ENCODE measurements at places on chromosomes 4 and X.

- no peak for DNase-seq
These were observed 58.6 kb upstream of the ADRA2C start for GRCh38 chr4:3707423-3708102.

DNA sequence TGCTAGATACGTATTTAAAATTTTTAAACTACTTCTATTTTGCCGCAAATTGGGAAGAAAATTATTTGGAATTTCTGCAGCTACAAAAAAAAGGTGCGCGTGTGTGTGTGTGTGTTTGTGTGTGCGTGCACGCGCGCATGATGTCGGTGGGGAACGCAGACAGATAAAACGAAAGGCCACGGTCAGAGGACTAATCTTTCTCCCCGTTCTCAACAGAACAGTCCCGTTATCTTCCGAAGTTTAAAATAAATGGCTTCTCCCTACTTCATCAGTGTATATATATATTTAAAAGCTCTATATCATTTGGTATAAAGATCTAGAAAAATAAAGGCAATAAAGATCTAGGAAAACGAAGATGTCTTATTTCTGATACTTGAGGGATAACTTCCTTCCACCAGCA, 1.5 kb downstream of the MGARP start:
- no peak for DNase-seq

GRCh38 chrX:136130931-136131833, 16.2 kb upstream of the FHL1 start:
- DNase-seq, result no peak

GRCh38 chr4:15237648-15238230, 190.1 kb upstream of the C1QTNF7 start:
- no peak for DNase-seq

- no peak for DNase-seq
These were observed 39.1 kb downstream of the NAF1 start for GRCh38 chr4:163127621-163128020.

DNA sequence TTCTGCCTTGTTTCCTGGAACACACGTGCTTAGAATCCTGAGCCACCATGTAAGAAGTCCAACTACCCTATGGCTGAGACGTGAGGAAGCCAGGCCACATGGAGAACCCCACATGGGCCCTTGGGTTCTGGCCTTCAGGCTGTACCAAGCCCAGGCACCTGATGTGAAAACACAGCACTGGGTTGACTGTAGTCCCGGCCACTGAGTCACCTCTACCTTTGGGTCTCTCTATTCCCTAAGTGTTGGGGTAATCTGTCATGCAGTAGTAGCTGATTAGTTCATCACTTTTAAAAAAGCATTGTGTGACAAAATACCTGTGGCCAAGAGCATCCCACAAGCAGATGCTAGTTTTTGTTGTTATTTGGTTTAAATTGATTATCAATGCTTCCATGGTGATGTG, 24.3 kb downstream of the CFAP97 start:
- DNase-seq, result no peak

- DNase-seq, result no peak
These were observed 77.0 kb downstream of the FBXW7 start for GRCh38 chr4:152458801-152459302.

DNA sequence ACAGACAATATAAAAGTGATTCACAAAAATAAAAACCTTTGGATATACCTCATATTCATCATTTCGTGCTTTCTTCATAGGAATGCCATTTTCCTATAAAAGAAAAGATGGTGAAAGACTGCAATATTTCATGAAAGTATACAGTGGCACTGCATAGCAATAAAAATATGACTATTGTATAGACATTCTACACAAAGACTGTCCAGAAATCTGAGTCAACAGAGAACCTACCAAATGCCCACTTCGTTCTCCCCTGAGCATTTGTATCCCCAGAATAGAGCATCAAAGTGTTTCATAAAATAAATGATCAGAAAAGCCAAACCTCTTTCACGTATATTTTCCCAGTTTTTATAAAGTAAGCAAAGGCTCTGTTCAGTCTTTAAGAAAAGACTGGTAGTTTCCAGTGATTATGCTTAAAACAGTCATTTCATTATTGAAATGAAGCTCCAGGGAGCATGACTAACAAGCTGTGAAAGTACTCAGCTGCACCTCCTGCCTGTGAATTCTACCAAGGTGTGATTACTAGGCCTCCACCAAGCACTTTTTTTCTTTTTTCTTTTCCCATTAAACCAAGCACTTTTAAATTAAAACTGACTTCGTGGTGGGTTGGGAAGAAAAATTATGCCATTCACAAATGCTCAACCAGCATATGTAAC, 20.2 kb downstream of the PPA2 start:
- no peak for DNase-seq

- no peak for DNase-seq
These were observed 1364.4 kb downstream of the STIM2 start for GRCh38 chr4:28225050-28225449.

DNA sequence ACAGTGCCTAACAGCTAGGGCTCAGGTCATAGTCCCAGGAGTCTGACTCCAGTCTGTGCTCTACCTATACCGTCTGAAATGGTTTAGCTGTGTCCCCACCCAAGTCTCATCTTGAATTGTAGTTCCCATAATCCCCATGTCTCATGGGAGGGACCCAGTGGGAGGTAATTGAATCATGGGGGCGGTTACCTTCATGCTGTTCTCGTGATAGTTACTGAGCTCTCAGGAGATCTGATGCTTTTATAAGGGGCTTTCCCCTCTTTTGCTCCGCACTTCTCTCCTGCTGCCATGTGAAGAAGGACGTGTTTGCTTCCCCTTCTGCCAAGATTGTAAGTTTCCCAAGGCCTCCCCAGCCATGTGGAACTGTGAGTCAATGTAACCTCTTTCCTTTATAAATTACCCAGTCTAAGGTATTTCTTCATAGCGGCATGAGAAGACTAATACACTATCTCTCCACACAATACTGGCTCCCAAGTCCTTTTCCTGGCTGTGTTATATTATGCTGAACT, 110.8 kb downstream of the AFAP1 start:
- DNase-seq, result no peak

DNA sequence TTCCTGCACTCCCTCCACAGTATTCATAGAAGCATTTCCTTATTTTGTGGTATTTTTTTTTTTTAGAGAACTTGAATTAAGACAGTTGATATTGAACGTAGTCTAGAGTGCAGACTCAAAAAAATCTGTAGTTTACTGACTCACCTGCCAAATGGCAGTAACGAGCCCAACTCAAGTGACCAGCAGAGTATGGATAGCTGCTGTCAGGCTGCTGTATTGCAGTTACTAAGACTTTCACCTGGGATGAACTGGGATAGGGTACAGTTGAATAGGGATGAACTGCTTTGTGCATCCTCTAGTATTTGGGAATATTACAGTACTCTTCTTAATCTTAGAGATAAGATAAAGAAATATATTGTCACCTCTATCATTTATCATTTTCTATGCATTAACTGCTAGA, 7.0 kb upstream of the SLC7A11 start:
- DNase-seq, result no peak

DNA sequence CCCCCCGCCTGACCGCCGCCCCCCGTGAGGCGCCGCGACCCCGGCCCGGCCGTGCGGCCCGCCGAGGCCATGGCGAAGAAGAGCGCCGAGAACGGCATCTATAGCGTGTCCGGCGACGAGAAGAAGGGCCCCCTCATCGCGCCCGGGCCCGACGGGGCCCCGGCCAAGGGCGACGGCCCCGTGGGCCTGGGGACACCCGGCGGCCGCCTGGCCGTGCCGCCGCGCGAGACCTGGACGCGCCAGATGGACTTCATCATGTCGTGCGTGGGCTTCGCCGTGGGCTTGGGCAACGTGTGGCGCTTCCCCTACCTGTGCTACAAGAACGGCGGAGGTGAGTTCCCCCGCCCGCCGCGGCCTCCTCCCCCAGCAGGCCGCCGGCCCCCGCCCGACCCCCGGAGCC, 780 bp downstream of the SLC6A8 start:
- DNase-seq, result no peak

GRCh38 chr4:101696276-101697010, 94.1 kb upstream of the BANK1 start:
- DNase-seq, result no peak

DNA sequence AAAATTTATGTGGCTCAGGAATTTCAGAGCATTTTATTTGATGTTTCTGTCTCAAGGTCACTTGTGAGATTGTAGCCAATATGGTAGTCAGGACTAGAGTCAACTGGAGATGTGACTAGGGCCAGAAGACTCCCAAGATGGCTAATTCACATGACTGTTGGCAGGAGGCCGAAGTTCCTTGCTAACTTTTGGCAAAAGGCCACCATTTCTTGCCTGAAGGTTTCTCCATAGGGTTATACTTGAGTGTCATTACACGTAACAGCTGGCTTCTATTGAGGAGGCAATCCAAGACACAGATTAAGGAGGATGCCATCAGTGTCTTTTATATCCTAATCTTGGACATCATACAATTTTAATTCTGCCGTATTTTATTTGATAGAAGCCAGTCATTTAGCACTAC, 162.3 kb upstream of the MAOA start:
- DNase-seq, result no peak

DNA sequence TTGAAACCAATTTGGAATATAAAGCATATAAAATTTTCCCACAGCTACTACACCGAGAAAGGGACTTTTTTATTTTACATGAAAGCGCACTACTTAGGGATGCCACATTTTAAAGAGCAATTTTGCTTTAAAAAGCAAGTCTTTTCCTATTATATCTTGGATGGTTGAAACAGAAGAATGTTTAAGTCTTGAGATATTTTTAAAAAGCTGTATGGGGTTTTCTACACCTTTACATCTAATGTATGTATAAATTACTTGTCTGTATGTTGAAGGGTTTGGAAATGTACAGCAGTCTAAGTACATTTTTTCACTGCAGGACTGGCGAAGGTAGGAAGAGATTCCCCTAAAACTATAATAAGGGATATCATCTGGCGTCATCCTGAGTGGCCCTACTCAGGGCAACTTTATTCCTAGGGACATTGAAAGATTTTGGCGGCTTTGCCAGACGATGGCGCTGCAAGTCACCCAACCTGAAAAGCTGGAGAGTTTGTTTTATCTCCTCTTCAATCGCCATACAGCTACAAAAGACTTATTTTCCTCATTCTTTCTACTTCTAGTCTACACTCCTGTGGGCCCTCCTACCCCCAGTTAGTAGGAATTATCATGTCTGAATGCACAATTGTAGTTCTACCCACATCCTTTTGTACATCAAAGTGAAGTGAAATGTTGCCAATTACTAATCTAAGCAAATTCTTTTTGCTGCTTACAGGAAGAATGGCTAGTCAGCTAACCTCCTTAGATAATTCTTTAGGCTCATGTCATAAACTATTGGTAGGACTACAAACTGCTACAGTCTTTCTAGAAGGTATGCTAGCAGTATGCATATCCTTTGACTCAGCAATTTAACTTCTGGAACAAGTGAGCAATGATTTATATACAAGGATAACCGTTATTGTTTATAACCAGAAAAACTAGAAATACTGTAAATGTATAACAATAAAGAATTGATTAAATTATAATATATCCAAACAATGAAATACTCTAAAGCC, 782 bp upstream of the NEK1 start:
- DNase-seq, result peak; percentile 47

- DNase-seq, result no peak
These were observed 95.7 kb upstream of the TSPAN7 start for GRCh38 chrX:38465686-38466085.

GRCh38 chrX:111090458-111090857, 5.5 kb upstream of the PAK3 start:
- DNase-seq, result no peak

GRCh38 chrX:54484666-54485065, 11.4 kb downstream of the FGD1 start:
- DNase-seq, result no peak

GRCh38 chr4:8114456-8115202, 44.0 kb downstream of the ABLIM2 start:
- no peak for DNase-seq

DNA sequence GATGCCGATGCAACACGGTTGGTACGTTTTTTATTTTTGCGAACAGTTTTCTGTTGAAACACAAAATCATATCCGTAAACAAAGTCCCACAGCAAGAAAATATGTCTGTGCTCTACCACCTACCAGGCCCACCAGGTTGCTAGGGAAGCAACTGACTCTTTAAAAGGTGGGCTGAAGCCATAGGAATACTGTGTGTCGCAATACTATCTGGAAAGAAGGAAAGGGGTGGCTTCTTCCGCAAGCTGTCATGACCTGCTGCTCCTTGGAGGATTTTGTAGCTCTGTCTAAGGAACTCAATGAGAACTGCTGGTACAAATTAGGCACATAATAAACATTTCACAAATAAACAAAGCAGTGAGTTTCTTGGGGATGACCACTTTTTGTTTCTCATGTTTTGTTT, 46.5 kb downstream of the BEND2 start:
- no peak for DNase-seq

- no peak for DNase-seq
These were observed 186.3 kb upstream of the FGF13 start for GRCh38 chrX:138897621-138898492.

DNA sequence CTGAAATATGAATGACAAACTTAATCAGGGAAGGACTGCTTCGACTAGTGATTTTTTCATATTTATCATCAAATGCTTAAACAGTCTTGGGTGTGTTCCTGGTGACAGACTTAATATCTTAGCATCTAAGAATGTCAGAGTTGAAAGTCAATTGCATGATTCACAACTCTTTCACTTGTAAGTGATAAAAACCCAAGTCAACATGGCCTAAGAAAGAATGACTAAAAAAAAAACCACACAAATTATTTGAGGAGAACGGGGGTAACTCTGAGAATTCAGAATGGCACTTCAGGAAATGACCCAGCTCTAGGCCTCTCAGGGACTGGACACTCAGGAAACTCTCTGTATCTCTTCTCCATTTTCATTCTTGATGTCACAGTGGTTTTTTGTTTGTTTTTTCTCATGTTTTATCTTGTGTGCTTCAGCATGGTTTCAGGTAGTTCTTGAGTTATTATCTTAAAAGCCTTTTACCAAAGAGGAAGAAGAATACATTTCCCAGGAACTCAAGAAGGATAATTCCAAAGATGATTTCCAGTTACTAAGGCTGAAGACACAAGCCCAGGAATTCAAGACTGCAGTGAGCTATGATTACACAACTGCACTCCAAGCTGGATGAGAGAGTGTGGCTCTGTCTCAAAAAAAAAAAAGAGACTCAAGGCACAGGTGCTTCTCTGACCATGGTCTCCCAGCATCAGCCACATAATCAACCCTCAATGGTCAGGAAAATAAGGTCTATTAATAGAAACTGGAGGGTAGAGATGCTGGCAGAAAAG, 1697.8 kb upstream of the IGFBP7 start:
- no peak for DNase-seq

DNA sequence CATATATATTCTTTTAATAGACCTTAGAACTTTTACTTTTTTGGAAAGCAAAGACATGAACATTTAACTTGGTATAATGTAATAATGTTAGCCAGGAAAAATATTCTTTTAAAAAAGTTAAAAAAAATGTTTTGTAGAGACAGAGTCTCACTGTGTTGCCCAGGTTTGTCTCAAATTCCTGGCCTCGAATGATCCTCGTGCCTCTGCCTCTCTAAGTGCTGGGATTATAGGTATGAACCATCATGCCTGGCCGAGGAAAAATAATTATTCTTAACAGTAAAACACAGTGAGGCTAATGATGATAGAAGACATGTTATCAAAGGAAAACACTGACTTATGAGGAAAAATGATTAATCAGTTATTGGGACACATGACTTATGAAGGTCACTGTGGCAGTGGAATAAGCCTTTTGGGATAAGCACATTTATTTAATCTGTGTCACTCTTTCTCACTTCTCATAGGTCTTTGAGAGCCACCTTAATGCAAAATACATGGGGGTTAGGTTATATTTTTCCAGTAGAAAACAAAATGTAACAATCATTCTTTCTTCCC, 6.0 kb upstream of the BMP2K start:
- DNase-seq, result no peak

GRCh38 chrX:130049821-130050220, 60.5 kb downstream of the ELF4 start:
- no peak for DNase-seq

Data from activated CD8-positive, alpha-beta memory T cell treated with anti-CD3 and anti-CD28 coated beads for 4 hours (primary cell).